ENCODE measurements at places on chromosomes 5 and 9.

DNA sequence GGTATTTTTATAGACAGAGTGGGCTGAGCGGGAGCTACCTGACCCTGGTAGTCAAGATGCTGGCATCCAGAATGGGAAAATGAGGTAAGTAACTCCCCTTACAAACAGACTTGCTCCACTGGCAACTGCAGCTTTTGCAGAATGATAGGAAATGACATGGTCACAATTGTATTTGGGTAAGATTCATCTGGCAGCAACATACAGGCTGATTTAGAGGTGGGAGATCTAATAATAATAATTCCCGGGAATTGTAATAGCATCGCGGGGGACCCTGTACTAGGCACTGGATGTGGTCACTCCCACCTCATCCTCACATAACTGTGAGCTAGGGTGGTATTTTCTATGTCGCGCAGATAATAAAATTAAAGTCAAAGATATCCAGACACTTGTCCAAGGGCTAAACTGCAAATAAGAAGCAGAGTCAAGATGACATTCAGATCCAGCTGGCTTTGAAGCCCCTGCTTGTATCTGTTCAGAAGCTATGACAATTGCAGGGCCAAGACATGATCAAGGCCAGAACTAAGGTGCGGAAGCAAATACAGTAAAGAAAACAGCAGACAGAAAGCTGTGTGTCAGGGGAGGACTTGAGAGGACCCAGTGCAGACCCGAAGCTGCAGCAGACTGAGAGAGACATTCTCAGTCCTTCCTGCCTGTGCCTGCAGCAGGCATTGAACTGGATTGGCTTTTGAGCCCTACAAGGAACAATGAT lies 507.2 kb downstream of the BNC2 start:
- no peak for DNase-seq

DNA sequence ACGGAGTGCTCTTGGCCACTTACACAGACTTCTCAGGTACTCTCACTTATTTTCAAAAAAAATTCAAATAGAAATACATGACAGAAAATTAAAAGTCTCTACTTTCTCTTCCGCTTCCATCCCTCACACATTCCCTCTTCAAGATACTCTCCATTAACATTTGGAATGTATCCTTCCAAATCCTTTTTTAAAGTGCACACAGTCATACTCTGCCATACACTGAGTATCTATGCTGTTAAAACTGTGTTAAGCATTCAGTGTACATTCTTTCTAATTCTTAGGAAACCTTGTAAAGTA lies 15.5 kb downstream of the GOLPH3 start:
- DNase-seq: no peak

DNA sequence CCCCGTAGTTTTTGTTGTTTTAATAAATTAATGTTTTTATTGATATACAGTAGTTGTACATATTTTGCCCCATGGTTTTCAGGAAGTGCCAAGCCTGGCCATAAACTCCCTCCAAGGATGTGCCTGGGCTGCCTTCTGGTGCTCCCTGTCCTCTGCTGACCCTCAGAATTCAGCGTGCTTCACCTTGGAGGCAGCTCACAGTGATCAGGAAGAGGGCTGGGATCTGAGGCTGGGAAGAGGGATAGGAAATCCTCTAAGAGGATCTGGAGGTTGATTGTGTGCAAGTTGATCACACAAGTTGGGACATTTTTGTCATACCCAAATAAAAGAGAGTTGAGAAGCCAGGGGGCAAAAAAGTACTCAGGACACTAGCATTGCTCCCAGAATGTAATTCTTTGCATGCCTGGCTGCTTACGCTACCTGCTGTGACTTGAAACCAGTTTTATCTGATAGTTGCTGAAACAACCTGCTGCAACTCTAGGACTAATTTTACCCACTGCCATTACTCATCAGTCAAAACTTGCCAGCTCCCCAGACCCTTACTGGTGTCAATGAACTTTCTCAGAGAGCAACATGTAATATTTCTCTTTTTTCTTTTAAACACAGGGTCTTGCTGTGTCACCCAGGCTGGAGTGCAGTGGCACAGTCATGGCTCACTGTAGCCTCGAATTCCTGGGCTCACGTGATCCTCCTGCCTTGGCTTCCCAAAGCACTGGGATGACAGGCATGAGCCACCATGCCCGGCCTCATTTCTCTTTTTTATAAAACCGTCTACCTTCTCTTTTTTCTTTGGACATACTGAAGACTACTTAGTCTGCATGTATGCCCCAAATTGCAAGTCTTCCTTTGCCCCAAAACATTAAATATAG lies 29.0 kb downstream of the PDE6A start:
- DNase-seq: no peak

- no peak for DNase-seq
Measured at GRCh38 chr5:160330212-160330611, 17.8 kb upstream of the CCNJL start.

GRCh38 chr5:124761010-124761409 lies 14.6 kb upstream of the ZNF608 start:
- no peak for DNase-seq

GRCh38 chr9:93252781-93253530 lies 69.0 kb downstream of the WNK2 start:
- no peak for DNase-seq

GRCh38 chr5:172727551-172727950 lies 43.4 kb downstream of the DUSP1 start:
- DNase-seq: no peak

GRCh38 chr5:135262364-135262763 lies 136.7 kb downstream of the MACROH2A1 start:
- DNase-seq: no peak

GRCh38 chr5:82664732-82665131 lies 386.6 kb upstream of the RPS23 start:
- no peak for DNase-seq

DNA sequence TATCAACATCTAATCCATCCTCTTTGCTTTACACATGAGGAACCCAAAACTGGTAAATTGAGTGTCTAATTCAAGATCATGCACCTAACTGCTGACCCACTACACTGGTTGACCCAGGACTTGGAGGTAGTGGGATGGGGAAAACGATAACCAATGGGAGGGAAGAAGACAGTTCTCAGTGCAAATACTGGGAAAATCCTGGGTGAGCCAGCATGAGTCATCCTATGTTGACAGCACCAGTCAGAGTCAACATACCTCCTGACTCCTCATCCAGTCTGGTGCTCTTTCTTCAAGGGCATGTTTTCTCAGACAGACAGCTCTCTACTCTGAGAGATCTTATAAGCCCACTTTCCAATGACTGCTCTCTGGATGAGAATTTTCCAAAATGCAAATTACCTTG lies 232.8 kb upstream of the PTGER4 start:
- no peak for DNase-seq

DNA sequence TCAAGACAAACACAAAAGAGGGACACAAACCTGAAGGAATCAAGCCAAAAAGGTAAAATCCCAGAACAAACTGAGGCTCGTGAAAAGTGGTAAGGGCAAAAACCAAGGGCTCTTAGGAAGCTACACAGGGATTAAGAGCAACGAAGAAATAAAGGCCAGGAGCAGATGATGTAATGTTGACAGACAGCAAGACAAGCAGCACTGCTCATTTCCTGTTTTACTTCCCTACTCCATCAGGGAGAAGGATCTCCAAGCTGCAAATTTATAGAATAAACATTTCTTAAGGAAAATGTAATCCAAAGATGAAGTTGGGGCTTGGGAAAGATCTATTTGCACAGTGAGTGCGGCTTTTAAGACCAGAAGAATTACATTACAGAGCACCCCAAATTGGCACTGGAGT lies 182.3 kb upstream of the MAP1B start:
- DNase-seq: no peak

GRCh38 chr5:69509212-69509611 lies 16.6 kb downstream of the OCLN start:
- DNase-seq: no peak

DNA sequence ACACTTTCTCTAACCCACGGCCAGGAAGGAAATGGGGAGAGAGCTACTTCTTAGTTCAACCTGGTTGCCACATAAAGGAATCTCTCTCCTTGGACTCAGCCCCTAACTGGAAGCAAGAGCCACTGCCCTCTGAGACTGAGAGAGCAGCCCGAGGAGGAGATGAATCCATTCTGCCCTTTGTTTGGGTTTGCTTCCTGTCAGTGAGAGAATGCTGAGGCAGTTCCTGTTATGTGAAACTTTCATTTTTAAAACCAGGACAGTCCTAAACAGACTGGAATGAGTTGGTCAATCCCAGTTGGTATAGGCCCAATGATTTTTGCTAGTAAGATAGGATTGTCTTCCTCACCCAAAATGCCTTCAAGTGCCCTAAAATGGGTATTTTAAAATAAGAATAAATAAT lies 205.1 kb downstream of the NTRK2 start:
- DNase-seq: no peak

- DNase-seq: no peak
Measured at GRCh38 chr5:36436306-36436705, 134.6 kb upstream of the RANBP3L start.
